ENCODE measurements at places on chromosomes 4 and X.
A peak's percentile ranks its signal among the peaks of the same experiment; 100 is the strongest.

GRCh38 chrX:16604337-16604736 lies 45.6 kb upstream of the S100G start:
- DNase-seq, result no peak

DNA sequence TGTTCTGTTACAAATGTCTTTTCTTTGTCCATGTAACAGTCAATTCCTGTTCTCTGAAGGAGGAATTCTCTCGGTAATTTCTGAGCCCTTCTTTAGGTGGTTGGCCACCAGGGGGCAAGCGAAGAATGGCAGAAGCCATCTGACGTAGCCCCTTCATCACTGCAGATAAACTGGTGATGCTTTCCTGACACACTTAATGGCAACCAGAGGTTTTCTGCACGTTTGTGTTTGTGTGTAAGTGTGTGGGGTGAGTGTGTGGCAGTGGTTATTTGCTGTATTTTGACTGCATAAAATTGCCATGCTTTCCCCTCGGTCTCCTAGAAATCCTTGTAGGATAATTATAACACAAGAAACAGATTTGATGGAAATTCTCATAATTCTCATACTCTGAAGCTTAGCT lies 64.8 kb upstream of the STOX2 start:
- peak; percentile 20 for DNase-seq

DNA sequence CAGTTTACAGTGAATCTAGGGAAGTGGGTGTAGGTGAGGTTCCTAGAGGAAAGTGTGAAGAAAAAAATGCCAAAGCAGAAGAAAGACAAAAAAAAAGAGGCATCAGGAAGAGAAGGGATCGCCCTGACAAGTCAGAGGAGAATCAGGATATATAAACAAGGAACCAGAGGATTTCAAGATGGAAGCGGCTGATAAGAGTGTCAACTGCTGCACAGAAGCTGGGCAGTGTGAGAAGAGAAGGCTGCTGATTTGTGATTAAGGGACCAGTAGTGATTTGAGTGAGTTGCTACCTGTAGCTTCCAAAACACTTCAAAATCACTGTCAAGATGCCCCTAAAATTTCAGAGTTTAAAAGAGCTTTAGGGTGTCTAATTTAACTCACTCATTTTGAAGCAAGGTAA lies 258.2 kb downstream of the PPP3CA start:
- DNase-seq, result no peak

- DNase-seq, result peak; percentile 83
Observed at GRCh38 chr4:128393101-128393704, 105.6 kb upstream of the PGRMC2 start.

DNA sequence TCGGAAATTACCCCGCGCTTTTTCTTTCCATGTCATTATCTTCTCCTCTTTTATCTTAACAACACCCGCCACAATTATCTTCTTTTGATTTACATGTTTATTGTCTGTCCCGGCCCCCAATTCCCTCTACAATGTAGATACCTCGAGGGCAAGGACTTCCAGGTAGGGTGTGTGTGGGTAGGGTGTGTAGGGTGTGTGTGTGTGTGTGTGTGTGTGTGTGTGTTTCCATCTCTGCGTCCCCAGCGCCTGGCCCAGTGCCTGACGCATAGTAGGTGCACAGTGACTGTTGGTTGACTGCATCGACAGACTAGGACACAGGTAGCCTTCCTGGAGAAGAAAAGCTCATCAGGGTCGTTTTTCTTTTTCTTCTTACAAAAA lies 103.1 kb downstream of the UCHL1 start:
- DNase-seq, result no peak

DNA sequence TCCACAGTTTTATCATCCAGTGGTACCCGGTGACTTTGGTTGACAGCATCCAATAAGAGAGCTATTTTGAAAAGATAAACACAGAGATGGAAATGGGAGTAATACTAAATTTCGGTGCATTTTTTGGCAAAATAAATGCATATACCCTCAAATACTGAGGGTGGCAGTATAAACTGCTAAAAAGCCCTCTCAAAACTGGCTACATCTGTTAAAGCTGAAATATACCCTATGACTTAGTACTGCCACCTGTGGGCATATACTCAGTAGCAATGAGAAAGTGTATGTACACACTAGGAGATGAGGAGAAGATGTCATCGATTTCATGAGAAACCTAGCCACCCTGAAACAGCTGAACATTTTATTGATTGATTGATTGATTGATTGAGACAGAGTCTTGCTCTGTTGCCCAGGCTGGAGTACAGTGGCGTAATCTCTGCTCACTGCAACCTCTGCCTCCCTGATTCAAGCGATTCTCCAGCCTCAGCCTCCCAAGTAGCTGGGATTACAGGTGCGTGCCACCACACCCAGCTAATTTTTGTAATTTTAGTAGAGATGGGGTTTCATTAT lies 12.2 kb upstream of the TMEM128 start:
- DNase-seq, result peak; percentile 31

- DNase-seq, result no peak
Observed at GRCh38 chrX:140949233-140949632, 53.2 kb upstream of the SPANXB1 start.

DNA sequence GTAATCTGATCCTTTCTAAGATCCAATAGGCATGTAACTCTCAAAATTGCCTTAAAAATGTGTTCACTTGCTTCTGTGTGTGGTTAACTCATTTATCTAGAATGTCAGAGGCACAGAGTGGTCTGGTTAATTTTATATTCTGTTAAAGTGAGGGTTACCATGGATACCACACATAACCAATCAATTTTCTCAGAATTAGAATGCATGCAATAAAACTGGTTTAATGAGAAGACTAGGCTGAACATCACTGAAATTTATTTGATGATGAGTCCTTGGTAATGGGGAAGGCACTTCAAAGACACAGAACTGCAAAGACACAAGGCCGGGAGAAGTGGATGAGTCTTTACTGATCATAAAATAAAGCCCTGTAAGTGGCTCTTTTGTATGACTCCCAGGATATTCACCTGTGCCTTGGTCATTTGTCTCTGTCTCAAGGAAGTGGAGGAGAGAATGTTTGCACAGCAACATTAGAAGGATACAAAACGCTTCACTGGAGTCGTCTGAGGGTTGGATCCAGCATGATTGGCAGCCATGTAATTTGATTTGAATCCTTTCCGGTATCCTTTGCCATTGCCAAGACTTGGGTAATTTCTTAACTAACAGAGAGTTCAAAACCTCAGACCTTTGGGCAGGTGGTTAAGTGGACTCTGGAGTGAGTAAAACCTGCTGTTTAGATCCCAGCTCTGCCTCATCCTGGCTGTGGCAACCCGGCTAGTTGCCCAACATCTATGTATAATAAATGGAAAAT lies 94.0 kb upstream of the RBPJ start:
- DNase-seq, result no peak

DNA sequence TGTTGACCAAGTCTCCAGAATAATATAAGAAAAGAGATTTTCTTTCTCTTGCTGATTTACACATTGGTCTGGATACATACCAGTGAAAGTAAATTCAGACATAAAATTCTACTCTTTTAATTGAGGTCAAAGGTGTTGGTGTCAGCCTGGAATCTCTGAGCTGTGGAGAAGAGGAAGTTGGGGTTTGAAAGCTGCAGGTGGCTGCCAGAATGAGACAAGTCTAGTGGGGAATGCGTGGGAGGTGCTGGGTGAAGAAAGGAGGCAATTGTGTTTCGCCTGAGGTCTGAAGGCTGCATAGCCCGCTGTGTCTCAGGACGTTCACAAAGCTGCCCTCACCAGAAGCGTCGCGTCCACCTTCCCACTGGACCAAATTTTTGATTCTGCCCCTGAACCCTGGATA lies 31.2 kb downstream of the PHEX start:
- no peak for DNase-seq

DNA sequence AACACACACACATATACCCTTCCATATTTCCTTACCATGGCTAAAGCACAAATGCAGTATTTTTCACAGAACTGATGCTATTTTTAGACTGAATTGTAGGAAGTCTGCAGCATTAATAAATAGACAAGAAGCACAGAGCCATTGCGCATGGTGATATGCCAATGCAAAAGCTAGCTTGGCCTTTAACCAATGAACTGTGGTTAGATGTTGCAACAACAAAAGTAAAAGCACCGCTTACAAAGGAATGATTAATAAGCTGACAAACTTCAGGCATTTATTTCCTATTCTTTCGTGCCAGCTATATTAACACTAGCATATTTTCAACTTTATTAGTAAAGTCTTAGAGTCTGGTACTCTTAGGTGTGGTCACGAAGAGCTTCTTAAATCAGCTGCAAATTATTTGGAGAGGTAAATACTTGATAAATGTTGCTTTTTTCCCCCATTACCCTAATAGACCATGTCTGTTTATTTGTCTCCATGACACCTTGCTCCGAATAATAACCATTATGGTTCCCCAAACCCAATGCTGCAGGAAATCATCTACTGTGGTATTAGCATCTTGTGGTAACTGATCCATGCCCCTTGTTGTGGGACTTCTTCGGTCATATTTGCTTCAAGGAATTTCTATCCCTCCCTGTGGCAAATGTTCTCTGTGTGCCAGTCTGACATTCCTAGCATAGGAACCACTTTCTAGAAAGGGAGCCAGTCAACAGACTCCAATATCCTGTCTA lies 306.1 kb upstream of the TAPT1 start:
- DNase-seq, result no peak

- no peak for DNase-seq
Observed at GRCh38 chr4:61985426-61985825, 785.3 kb downstream of the ADGRL3 start.

DNA sequence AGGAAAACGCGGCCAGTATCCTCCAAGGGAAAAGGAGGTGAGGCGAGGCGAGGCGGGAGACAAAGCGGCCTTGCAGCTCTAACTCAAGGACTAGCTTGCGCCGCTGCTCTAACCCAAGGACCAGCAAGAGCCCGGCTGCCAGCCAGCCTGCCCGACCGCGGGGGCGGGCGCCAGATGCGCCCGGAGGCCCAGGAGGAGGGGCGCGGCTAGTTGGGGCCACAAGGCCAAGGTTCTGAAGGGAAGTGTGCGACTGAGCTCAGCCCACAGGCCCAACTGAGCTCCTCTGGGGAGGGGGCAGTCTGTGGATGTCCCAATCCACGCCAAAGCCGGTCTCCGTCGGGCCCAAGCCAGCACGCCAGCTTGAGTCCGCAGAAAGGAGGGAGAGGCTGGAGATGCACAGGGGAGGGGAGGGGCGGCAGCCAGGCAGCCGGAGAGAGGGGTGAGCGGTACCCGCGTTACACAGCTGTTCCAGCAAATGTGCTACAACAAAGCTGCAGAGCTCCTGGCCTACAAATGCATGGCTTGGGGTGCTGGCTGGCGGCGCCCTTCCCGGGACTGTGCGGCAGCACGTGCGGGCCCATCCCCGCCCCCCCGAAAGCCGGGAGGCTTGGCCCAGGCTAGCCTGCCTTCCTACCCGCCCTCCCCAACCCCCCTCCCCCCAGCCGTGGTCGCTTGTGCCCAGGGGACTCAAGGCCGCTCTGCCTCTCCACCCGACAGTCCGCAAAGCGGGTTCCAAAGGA lies 637 bp downstream of the AMER1 start:
- peak; percentile 53 for DNase-seq

- DNase-seq, result no peak
Observed at GRCh38 chr4:6902318-6903042, 7.1 kb upstream of the TBC1D14 start.

DNA sequence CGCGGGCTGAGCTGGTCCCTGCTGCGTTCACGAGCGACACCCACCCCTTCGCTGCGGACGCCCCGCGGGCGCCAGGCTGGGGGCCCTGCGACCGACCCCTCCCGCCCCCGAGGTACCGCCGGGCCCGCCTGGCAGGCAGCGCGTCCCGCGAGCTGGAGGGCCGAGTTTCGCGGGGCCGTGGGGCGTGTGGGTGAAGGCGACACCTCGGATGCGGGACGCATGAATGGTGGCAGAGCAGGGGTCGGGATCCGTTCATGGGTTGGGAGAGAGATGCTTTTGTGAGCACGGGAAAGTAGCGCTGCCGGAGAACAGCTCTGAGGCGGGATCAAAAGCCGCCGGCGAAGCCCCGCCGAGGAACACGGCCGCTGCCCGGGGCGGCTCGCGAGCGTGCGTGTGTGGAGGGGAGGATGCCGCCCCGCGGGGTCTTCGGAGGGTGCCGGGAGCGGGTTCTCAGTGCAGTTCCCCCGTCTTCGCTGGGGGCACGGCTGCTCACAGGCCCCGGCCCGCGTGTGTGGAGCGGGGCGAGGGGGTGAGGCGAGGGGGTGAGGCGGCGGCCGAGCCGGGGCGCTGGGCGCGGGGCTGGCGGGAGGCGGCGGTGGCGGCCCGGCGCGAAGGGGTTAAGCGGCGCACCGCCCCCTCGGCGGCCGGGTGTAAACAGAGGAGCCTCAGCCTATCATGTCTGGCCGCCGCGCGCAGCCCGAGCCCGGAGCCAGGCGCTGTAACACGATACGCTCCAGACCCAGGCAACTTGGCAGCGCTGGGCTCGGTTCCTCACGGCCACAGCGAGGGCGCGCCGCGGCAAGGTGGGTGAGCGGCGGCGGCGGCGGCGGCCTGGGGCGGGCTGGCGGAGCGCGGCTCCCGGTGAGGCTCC lies 205.3 kb downstream of the TENM3 start:
- peak; percentile 90 for DNase-seq
